Mesenteric fat pad (tissue), 1 donor: ENCODE measurements at places on chromosomes 12 and 14. TPM values are rescaled to one million over a fixed set of nuclear protein-coding genes. Genes with fewer than 3 reads are reported as not detected.

Gene ERBB3
- 1.9 TPM for total RNA-seq

Gene NYNRIN
- 11.7 TPM for total RNA-seq

- no peak for DNase-seq
These were observed 15.0 kb upstream of the TBX5 start for GRCh38 chr12:114420944-114421335.

DNA sequence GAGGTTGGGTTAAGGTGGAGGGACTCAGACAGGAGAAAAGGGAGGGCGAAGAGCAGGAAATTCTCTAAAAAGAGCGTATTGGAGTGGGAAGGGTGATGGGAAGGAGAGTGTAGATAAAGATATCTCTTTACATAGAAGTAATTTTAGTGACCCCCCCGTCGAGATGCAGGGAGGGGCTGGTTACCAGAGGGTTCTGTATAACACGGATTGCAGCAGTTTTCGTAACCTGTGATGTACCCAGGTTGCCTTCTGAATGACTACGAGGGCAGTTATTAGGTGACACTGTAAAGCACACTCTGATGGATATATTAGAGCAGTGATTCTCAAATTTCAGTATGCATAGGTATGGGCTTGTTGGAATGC is 443 bp downstream of the DNAL1 start:
- DNase-seq = no peak

- DNase-seq = no peak
These were observed at the start of gene NPAS3 for GRCh38 chr14:32938719-32939253. TSS of gene NPAS3 (plus strand) at chr14:32938879.
